Epithelial cell of esophagus (primary cell): ENCODE measurements at places on chromosomes 5 and 9.

GRCh38 chr5:170390472-170390871 is 1.3 kb upstream of the KCNMB1 start:
- no peak for DNase-seq

DNA sequence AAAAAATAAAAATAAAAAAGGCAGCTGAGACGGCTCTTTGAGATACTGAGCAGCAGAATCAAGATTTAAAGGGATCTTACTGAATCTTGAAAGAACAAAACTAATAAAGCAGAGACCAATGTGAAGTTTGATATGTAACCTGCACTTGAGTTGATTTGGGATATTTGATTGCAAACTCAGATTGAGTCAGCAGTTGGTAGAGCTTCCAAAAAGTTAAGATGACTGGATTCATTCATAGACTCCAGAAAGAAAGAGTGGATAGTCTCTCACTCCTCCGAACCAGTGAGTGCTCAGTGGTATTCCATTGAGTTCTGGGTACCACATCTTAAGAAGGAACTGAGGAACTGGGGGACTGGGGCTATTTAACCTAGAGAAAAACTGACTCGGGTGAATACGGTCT is 52.7 kb upstream of the TESK1 start:
- DNase-seq = no peak

GRCh38 chr5:159835548-159835947 is 80.7 kb upstream of the ADRA1B start:
- DNase-seq = no peak

- DNase-seq = no peak
These were observed 187.3 kb downstream of the FBN2 start for GRCh38 chr5:128350705-128351104.

DNA sequence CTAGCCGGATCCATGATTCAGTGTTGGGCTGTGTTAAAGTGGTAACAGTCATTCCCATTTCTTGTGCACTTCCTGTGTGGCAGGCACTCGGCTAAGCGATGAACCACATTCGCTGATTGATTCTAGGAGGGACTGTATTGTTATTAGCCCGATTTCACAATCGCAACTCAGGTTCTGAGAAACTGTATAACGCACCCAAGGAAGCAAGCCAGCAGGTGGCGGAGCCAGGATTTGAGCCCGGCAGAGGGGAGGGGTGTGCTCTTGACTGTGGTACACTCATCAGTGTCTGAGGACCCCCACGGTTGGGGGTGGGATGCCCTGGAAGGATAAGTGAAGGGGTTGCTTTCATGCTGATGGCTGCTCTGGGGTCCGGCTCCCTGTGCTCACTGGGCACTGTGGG is 34.7 kb downstream of the LRSAM1 start:
- DNase-seq = no peak

DNA sequence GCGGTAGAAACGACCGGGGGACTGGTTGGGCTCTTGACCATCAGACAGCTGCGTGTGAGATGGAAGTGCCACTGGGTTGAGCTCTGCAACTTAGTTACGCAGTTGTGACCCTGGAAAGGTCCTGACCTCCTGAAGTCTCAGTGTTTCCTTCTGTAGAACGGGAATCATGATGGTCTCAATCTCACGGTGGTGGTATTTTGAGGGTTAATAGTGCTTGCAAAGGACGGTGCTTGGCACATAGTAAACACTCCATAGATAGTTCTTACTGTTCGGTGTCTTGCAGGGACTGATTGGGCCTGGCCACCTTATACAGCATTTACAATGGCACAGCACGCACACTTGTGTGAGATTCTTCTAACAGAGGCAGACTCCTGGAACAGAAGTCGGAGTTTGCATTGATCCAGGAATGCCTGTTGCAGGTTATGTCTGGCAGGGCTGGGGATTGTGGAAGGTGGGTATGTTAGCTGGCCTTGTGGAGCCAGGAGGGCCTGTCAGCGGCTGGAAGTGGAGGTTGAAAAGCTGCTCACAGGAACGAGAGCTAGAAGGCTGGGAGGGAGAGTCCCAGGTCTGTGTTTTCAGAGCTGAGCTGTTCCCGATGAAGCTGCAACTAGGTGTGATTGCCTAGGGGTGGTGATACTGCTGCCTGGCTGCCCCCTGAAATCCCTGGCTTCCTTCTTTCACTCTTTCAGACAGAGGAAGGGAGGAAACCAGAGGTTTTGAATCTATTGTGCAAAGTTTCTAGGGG is 962 bp upstream of the TXN start:
- DNase-seq = peak; percentile 40

- DNase-seq = no peak
These were observed 4.5 kb downstream of the RPS6 start for GRCh38 chr9:19375538-19375937.

GRCh38 chr5:120252839-120253238 is 211.3 kb upstream of the PRR16 start:
- DNase-seq = peak; percentile 52

DNA sequence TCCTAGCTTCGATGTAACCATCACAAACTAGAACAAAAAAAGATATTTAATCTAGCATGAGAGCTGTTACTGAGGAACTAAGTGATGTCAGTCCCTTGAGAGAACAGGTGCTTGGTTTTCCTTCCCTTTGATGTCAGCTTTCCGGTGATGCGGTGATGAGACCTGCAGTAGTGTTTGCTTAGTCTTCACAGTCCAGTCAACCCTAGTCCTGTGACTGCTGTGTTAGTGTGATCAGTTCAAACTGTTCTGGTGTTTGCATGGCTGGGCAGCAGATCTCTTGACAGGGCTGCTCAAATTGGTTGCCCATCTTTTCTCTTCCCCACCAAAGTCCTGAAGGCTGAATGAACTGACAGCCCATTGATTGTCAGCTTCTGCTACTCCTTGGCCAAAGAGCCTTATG is 608.6 kb upstream of the DAB2 start:
- no peak for DNase-seq

- DNase-seq = no peak
These were observed 424.2 kb downstream of the TUSC1 start for GRCh38 chr9:25254051-25254450.

DNA sequence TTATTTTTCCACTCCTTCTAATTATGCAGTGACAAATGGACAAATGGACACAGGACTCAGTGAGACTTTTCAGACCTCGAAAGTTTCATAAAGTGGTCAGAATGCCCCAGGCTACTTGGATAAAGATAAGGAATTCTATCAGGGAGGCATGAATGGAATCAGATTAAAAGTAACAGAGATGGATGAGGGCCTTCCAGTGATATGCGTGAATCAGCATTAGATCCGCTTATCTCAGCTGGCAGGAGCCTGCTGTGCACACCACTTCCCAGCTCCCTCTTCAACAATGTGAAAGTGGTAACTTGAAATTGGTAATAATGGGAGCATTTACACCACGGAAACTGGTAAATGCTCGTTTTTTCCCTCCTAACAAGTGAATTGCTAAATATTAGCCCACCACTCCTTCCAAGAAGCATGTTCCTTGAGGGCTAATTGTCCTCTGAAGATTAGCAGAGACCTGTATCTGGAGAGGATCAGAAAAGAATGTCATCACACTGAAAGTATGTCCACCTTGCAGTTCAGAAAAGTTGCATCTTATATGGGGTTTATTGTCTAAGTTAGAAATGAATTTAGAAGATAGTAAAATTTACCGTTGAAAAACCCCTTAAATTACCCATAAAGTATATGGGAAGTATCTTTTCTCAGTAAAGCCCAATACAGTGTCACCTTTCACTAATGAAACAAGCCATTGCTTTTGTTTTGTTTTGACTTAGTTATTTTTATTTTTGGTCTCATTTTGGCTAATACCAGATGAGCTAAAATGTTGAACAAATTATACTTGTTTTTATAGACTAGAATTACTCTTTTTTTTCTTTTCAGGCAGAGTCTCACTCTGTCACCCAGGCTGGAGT is 125.3 kb downstream of the DPYSL3 start:
- no peak for DNase-seq

DNA sequence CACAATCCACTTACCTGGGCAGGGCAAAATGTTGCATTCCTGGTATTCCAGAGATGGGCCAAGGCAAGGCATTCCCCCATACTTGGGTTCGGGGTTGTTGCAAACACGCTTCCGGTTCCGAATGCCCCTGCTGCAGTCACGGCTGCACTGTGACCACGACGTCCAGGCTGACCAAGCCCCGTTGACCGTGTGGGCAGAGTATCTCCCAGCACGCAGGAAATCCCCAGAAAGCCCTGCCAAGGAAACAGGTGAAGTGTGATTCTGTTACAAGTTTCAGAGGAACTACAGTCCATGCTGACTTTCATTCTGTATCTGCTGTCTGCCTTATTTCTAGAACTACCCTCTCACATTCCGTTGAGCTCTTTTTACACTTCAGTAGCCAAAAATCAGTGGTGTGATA is 483.0 kb downstream of the SEMA5A start:
- DNase-seq = no peak

DNA sequence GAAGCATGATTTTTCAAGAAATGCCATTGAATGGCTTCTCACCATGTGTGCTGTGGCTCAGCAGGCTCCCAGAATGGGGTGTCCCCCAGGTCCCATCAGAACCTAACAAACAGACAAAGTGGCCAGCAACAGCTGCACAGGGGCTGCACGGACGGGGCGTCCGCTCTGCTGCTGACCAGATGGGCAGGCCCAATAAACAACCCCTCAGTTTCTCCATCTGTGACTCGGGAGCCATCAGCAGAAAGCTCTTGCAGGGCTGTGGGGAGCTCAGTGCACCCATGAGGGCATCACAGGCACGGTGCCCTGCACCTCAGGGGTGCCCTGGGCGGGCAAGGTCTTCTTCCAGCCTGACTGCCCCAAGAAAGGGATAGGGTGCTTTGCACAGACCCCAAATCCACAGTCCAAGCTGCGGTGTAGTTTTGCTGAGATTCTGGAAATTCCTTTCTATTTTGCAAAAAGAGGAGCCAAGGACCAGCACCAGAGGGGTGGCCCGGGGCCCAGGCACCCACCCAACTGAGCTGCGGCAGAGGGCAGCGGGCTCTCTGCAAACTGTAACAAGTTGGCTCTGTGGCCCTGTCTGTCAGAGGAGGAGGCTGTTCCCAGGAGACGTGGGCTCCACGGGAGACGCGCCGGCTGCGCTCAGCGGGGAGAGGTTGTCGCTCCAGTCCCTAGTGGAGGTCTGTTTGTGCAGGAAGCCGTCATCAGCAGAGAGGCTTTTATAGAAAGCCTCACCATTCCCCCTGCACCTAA is 138.7 kb upstream of the PPP1R26 start:
- DNase-seq = no peak

DNA sequence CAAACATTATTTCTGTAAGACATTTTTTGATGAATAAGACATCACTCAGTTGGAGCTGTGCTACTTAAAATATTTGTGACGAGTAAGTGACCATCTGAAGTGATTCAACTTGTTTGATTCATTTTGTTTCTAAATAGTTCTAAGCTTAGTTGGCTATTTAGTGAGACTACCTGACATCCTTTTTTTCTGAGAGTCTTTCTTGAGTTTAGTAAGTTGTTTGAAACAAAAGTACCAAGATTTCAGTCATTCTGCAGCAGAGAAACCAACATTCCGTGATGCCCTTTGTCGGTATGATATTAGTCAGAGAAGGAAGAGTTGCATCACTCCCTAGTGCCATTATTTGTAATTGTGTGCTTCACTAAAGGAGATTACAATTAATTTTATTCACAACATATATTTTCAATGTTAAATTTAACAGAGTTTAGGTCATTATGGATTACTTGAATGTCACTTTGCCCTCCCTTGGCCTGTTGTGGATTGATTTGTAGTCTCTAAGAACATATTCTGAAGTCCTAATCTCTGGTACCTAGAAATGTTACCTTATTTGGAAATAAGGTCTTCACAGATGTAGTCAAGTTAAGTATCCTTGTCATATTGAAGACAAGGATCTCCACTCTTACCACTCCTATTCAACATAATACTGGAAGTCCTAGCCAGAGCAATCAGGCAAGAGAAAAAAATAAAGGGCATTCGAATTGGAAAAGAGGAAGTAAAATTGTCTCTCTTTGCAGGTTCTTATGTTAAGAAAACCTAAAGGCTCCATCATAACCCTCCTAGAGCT is 212.2 kb downstream of the PCSK1 start:
- peak; percentile 86 for DNase-seq

DNA sequence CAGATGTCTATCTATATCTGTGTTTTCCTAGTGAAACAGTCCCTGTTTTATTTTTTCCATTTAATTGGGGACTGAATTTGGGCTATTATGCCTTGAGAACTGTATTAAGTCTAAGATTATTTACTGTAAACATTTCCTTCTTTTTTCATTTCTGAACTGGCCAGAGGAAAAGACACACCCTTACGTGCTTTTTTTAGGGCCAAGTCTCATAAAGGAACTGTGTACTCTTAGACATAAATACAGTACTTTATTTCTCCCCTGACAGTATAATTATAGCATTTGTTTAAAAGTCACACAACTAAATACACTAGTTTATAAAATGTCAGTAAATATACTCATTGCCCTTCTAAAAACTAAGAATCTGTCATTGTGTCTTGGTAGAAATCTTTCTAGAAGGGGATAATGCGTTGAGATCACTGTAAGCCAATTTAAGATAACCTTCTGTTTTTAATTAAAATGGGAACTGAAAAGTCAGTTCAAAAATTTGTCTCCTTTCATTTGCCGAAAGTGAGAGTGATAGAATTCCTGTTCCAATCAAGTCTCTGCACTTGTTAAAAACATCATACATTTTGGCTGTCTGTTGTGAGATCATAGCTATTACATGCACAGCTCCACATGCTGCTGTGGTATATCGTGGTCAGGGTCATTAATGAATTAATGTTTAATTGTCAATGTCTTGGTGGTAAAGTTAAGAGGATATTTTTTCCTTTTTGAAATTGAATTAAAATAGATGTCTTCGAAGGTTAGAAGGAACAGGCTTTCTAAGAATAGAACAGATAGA is 132.1 kb downstream of the FOCAD start:
- DNase-seq = no peak

DNA sequence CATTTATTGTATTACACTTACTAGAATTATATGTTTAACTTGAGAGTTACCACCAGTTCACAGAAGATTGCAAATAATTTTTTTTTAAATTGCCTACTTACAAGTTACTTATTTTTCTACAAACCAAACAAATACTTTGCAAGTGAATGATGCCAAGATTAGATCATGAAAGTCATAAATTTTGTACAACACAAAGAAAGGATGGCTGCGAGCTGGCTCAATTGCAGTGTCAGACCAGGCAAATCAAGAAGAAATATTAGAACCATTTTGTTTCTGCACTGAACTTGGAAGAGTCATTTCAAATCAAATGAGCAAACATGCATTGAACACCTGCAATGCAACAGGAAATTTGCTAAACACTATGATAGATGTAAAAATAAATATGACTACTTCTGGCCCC is 97.3 kb downstream of the PLCXD3 start:
- DNase-seq = no peak

GRCh38 chr5:134965271-134965825 is 2.4 kb upstream of the CATSPER3 start:
- DNase-seq = no peak

DNA sequence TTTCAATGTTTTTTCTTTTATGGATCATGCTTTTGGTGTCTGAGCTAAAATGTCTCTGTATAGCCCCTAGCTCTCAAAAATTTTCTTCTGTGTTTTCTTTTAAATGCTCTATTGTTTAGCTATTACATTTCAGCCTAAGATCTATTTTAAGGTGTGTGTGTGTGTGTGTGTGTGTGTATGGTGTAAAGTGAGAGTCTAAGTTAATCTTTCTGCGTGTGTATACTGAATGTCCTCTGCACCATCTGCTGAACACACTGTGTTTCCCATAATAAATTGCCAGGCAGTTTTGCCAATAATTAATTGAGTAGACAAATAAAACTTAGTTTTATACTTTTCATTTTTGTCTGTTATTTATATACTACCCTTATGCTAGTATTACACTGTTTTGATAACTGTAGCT is 2096.3 kb upstream of the C9orf72 start:
- DNase-seq = no peak

- DNase-seq = peak; percentile 86
These were observed 30.2 kb downstream of the SNX18 start for GRCh38 chr5:54547711-54548250.

GRCh38 chr5:34002629-34003328 is 5.1 kb downstream of the AMACR start:
- DNase-seq = no peak
